ENCODE measurements at places on chromosomes 5 and 9. TPM values are rescaled to one million over a fixed set of nuclear protein-coding genes. Genes with fewer than 3 reads are reported as not detected.

DNA sequence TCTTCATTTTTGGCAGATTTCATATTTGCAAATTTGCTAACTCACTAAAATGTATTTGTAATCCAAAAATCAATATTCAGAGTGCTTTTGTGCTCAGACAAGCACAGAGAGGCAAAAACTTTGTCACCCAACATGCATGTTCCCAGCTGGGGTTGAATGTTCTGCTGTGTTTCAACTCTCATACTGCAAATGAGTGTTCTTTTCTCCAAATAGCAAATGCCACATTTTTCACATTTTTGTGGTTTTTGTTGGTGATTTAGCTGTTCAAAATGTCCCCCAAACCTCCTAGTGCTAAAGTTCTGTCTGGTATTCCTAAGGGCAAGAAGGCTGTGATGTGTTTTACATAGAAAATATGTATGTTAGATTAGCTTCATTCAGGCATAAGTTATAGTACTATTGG, 87.3 kb upstream of the PCSK5 start:
- H3K4me3 ChIP-seq = no peak overlapping the region
- H3K4me1 ChIP-seq = peaks cover 10% of the 10 kb centered on the region
- no peaks in the 10 kb centered on the region for H3K27me3 ChIP-seq

The RGS7BP gene
- total RNA-seq = 0.23 TPM

The CD72 gene
- 2.4 TPM for total RNA-seq

DNA sequence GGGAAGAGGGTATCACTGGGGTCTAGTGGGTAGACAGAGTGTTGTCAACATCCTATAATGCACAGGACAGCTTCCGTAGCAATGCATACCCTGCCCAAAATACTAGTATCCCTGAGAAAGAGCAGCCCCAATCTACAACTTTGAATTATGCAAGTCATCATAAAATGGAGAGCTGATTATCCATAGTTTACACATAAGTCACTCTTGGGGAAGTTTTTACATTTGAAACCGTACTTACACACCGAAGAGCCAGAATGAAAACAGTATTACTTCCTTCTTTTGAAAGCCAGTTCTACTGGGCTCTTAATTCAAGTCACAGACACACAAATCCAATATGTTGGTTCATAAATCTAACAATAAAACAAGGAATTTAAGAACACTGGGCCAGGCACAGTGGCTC, 21.6 kb downstream of the RNF145 start:
- no peak overlapping the region for H3K4me3 ChIP-seq
- no peak for DNase-seq
- no peak overlapping the region for H3K27ac ChIP-seq
- H3K36me3 ChIP-seq = peaks cover 7% of the 10 kb centered on the region
- H3K4me1 ChIP-seq = peaks cover 14% of the 10 kb centered on the region

Measured in endothelial cell (in vitro differentiated cells).